ENCODE measurements at places on chromosomes 11 and 22.

GRCh38 chr11:121863126-121863525, 252.9 kb downstream of the BLID start:
- no peak for DNase-seq

DNA sequence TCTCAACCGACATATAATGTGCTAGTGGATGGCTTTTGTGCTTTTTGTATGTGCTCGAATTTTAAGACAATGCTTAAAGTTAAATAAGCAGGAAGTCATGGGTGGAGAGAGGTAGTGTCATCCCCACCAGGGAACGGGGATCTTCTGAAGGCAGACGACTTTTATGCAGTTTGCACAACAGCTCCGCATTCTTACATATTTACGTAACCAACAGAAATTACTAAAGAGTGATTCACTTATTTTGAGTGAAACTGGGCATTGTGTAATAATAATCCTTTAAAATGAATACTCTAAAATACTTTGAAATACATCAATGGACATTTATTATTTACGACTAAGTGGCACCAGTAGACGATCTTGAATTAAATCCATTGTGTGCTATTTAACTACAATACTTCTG, 305.1 kb downstream of the CNTN5 start:
- no peak for DNase-seq

DNA sequence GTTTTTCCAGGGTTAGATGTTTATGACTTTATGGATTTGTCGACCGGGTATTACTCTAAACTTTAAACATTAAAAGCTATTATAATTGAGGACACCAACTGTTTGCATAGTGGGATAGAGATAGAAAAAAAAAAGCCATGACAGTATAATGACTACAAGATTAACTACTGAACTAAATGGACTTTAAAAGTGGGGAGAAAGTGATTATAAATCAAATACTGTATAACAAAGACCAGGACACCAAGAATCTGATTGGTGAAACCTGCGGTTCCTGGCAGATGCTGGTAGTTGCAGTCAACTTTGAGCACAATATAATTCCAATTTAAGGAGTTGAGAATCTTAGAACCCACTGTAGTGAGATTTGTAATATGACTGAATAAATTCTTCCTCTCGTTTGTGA, 2.5 kb downstream of the CRKL start:
- no peak for DNase-seq

GRCh38 chr22:26890870-26891269, 233.5 kb downstream of the MIAT start:
- no peak for DNase-seq

GRCh38 chr11:126840201-126840886, 160.2 kb downstream of the KIRREL3 start:
- no peak for DNase-seq

DNA sequence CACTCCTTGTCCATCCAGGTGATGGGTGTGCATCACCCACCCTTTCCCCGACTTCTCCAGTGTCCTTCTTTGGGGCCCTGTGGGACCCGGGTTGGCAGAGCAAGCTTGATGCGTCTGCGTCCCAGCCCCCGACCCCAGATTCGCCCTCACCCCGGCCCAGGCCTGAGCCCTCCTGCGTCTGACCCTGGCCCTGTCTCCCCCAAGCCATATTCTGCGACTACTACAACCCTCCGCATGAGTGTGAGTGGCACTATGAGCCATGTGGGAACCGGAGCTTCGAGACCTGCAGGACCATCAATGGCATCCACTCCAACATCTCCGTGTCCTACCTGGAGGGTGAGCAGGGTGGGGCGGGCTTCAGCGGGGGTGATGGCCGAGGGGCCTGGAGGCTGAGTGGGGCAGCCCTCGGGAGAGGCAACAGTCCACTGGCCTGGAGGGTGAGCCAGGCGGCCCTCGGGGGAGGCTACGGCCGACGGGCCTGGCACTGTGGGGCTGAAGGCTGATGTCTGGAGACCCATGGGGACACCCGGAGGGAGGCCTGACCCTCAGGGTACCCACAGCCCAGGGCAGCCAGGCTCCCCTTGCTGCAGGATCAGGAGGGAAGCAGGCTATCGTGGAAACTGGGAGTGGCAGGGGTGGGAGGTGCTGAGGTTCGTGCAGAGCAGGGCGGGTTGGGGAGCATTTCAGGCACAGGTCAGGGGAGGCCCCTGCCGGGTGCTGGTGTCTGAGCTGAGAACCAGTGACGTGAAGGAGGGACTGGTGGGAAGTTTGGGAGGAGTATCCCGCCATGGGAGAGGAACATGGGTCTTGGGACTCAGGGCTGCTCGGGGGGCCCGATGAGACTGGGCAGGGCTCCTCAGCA, 15.3 kb downstream of the MUC2 start:
- DNase-seq, result no peak

GRCh38 chr11:65287601-65288000, 25.8 kb downstream of the POLA2 start:
- no peak for DNase-seq

DNA sequence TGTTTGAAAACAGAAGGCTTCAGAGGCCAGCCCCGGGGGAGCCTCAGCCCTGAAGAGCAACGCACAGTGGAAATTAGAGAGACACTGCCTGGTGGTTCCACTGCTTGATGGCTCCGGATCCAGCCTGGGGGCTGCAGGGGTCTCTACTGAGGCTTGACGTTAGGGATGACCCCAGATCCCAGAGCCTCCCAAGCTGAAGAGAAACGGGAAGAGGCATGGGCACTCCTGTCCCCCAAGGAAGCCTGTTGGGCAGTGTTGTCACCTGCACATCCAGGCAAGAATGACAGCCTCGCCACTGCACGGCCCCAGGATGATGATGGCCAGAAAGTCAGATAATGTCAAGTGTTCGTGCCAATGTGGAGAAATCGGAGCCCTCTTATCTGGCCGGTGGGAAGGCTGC, 56.8 kb upstream of the FGF3 start:
- DNase-seq, result no peak

- no peak for DNase-seq
Measured at GRCh38 chr11:65151331-65151899, 17.1 kb upstream of the SYVN1 start.

- DNase-seq, result no peak
Measured at GRCh38 chr22:29190918-29191317, 14.8 kb upstream of the EMID1 start.

DNA sequence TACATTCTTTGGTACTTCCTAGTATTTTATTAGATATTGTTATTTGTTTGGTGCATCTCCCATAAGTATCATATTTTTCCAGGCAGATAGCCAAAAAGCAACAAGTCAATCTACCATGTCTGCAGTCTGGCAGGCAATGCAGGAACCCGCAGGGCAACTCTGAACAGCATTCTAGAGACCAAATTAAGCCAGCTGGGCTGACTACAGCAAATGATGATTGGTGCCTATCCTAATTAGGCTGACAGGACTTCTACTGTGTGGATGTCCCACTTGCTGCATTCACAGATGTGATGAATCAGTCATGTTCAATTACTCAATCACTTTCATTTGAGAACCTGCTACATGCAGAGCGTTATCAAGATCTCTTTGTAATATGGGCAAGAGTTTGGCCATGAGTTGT, 40.3 kb upstream of the AMOTL1 start:
- DNase-seq, result no peak

DNA sequence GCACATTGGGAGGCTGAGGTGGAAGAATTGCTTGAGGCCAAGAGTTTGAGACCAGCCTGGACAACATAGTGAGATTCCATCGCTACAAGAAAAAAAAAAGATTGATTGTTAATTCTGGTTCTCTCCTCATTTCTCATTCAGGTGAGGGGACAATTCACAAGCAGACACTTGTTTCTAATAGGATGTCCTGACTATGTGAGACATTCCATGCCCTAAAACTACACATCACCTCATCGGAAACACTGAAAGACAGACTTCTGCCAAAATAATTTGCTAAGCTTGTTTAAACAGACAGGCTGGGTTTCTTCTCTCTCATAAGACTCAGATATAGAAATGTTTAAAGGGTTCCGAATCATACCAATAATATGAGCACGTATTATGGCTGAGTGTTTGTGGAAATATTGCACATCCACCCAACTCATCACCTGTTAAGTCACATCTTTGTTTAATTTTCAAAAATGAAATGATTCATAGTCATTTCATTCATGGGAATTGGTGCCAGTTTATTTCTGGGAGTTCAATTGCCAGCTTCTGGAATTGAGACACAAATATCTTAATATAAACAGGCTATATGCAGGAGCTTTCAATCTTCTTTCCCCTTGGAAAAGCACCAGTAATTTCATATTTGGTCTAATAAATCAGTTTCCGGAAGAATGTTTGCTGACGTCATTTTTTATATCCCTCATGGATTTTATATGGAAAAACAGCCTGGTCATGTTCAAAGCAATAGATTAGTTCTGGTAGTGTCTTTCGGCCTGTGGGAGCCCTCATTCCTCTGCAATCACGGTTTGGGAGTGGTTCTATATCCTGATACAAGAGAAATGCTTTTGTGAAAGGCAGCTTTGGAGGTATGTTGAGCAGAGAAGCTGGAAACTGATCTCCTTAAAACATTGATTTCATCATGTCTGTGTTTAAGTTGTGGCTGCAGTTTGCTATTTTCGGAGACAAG, 87.0 kb downstream of the BDNF start:
- no peak for DNase-seq

- no peak for DNase-seq
Measured at GRCh38 chr11:98300719-98301118, 720.0 kb upstream of the CNTN5 start.

DNA sequence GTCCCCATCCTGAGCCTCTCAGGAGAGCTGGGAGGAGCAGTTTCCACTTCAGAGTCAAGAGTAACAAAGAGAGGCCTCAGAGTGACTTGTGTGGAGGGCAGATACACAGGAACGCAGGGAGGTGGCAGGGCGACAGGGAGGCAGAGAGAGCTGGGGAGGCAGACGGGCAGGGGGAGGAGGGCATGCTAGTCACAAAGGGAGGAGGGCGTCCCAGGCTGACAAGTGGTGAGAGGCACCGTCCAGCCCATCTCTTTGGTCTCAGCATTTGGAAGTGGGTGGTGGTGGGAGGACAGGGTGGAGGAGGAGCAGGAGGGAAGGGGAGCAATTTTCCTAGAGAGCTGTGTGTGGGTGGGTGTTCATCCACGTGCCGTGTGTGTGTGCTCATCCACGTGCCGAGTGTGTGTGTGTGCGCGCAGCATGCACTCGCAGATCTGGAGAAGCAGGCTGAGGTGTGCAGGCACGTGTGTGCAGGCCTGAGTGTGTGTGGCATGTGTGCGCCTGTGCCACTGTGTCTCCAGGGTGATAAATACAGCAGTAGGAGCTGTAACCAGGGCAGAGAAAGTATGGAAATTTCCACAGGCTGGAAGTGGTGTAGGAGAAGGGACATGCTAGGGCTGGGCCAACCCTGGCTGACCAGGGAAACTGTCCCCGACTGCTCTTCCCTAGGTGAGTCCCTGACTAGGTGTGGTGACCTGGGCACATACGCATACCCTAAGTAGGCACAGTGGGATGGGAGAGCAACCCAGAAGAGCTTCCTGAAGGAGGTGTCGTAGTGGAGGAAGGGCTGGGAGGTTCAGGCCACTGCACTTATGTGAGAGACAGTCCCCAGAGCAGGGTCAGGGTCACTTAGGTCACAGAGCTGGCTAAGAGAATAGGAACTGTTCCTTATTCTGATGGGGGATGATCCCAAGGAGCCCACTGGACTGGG, 7.3 kb upstream of the PDE2A start:
- DNase-seq, result no peak

DNA sequence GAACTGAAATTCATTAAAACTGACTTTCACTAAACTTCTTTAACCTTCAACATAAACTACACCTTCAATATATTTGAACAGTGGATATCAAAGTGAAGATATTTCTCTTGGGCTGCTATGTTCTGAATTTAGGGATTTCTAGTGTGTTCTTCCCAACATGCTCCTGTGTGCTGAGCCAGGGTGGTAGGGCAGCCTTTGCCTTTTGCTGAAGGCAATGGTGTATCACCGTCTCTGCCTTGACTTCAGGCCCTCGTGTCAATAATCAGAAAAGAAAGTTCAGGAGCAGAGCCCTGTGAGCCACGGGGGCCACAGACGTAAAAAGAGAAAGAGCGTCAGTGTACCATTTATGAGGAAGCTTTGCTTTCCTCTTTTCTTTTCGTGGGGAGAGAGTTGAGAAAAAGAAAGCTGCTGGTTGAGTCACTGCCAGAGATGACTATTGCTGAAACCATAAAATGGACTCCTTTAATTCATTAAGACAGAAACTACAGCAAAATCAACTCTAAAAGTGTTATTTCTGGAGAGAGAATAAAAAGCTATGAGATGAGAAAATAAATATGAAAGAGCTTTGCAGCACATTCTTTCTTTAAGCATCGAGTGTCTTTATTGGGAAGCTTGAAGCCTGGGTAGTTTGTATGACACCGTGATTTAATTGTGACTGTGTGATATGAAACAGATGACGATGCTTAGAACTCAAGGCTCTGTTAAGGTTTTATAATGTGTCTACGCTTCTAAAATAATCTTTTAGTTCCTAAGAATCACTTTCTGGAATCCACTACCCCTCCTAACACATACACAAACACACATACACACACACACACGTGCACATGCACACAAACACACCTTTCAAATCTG, 271.8 kb upstream of the MTNR1B start:
- DNase-seq, result no peak

GRCh38 chr11:108933630-108934029, 268.8 kb downstream of the DDX10 start:
- no peak for DNase-seq

GRCh38 chr11:62602141-62603071, 741 bp upstream of the MTA2 start:
- DNase-seq, result no peak

DNA sequence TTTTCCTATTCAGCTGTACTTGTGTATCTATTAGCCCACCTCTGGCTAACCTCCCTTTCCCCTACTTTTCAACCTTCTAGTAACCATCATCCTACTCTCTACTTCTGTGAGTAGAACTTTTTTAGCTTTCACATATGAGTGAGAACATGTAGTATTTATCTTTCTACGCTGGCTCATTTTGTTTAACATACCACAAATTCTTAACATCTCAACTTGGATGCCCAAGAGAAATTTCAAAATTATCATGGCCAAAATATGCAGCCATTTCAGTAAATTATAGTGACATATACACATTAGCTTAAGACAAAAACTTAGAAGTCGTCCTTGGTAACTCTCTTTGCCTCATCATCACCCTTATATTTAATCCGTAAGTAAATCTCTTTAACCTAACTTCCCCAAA, 34.7 kb downstream of the LUZP2 start:
- DNase-seq, result no peak

- DNase-seq, result no peak
Measured at GRCh38 chr11:72129381-72129780, 6.1 kb upstream of the FOLR3 start.

DNA sequence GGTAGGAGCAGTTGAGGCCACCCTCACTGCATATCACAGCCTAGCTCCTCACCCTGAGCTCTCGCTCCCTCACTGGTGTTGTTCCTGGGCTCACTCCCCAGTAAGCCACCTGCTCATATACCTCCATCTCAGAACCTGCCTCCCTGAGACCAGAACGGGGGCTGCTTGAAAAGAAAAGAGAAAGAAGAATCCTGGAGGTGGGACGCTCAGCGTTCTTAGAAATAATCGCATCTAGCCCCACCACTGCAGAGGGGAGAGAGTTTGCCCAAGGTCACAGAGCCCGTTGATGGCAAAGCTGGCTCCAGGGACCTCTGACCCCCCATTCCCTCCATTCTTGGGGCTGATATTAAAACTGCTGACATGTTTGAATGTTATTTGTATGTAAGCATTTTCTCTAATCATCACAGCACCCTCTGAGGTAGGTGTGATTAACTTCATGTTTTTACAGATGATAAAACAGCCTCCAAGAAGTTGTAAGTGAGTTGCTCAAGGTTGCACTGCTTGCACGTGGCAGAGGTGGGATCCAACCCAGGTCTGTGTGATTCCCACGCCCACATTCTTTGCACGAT, 132.6 kb upstream of the TEAD1 start:
- no peak for DNase-seq

- no peak for DNase-seq
Measured at GRCh38 chr11:36150986-36151385, 138.2 kb downstream of the COMMD9 start.
